ENCODE measurements at places on chromosomes 12 and 14.

DNA sequence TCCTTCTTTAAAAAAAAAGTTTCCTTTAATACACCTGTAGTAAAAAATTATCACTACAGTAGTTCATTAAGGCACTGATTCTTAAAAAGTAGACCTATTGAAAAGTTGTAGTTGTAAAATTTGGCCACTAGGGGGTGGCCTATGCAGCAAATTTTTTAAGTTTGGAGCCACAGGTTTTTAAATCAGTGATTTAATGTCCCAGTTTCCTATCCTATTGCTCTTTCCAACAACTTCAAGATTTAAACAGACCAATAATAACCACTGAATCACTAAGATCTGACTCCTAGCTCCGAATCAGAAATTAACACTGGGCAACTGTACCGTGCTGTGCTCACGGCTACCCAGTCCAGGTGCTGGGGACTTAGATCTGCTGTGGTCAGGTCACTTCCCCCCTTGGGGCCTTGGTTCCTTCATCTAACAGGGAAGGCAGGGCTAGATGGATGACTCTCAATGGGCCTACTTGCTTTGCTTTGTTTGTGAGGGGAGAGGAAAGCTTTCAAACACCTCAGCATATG lies 279.3 kb downstream of the MED13L start:
- DNase-seq = peak; percentile 49

DNA sequence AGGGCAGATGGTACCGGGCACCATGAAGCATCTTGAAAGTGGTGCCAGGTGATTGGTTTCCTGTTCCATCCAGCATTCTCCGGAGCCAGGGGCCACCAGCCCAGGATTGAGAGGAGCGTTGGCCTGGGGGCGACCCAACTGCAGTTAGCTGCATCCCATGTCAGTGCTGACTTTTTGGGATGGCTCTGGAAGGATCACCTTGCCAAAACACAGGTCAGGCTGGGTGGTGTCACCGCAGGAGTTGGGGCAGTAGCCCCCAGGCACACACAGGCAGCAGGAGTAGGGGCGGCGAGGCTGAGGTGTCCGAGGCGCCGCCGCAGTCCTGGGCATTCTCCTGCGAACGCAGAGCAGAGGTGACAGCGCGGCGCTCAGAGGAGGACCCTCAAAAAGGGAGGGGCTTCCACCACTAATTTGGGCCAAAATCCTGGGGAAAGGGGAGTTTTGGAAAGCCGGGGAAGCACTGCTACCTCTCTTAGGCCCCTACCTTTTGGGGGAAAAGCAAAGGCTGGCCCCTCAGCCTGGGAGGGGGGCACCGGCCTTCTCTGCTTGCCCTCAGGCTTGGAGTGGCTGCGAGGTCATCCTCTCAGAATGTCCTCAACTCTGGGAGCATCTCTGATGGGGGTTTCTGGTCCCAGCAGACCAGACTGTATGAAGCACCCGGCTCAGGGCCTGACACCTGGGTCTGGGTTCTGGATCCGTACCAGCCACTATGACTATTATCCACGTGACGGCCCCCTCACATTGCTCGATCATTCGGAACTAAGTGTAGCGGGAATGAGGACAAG lies 26.7 kb upstream of the LRTM2 start:
- no peak for DNase-seq

- DNase-seq = no peak
These were observed 4.9 kb upstream of the CMA1 start for GRCh38 chr14:24513009-24513408.

- DNase-seq = no peak
These were observed 25.4 kb upstream of the SMAGP start for GRCh38 chr12:51295651-51296050.

GRCh38 chr14:73773441-73774240 lies 59.5 kb upstream of the PNMA1 start:
- DNase-seq = no peak

- DNase-seq = no peak
These were observed 522.5 kb downstream of the RMST start for GRCh38 chr12:97984974-97985580.

DNA sequence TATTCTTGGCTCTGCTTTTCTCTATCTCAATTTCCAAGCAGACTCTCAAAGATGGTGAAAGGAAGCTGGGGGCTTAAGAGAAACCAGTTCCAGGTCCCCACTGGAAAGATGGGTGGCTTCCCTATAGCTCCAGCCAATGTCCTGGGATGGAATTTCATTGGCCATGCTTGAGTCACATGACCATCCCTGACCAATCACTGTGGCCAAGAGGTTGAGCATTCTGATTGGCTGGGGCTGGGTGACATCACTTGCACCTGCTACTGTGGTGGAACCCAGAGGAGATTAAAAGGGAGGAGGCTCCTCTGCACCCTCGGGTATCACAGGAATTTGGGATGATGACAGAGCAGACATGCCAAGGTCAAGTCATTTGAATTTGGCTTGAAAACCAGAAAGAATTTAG lies 436.5 kb downstream of the TMEM132D start:
- no peak for DNase-seq

DNA sequence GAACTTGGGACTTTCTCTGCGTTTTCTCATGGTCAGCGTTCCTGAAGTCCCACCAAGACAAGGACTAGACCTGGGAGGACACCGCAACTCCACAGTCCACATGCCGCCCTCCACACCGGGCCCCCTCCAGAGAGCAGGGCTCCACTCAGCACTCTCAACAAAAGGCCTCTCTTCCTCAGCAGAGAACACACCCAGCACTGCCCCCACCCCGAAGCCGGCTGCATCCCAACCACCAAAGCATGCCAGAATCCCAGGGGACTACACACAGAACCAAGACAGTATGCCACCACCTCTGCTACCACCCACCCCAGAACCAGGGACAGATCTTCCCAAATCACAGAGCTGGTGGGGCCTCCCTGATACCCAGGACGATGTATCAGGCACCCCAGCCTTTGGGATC lies 88.3 kb downstream of the BCL11B start:
- DNase-seq = no peak

GRCh38 chr12:3333583-3333982 lies 157.4 kb upstream of the PRMT8 start:
- no peak for DNase-seq

- DNase-seq = no peak
These were observed 1.4 kb upstream of the TRMT61A start for GRCh38 chr14:103527408-103528145.

- no peak for DNase-seq
These were observed 3.1 kb downstream of the C14orf180 start for GRCh38 chr14:104582662-104583061.

DNA sequence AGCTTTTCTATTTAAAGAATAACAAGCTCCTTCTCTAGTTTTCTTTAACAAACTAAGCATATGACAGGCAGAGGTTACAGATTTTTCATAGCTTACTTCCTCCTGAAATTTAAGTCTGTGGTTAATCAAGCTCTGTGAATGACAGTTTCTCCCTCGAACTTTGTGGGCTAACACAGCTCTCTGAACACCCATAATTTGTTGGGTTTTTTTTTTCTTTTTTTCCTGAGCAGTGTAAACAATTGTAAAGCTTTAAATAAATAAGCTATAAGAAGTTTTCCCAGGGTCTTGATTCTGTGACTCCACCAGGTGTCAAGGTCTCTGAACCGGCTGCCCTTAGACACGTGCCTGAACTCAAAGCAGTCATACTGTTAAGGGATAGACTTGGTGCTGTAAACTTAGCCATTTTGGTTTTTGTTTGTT lies 128.1 kb upstream of the AMIGO2 start:
- DNase-seq = no peak

DNA sequence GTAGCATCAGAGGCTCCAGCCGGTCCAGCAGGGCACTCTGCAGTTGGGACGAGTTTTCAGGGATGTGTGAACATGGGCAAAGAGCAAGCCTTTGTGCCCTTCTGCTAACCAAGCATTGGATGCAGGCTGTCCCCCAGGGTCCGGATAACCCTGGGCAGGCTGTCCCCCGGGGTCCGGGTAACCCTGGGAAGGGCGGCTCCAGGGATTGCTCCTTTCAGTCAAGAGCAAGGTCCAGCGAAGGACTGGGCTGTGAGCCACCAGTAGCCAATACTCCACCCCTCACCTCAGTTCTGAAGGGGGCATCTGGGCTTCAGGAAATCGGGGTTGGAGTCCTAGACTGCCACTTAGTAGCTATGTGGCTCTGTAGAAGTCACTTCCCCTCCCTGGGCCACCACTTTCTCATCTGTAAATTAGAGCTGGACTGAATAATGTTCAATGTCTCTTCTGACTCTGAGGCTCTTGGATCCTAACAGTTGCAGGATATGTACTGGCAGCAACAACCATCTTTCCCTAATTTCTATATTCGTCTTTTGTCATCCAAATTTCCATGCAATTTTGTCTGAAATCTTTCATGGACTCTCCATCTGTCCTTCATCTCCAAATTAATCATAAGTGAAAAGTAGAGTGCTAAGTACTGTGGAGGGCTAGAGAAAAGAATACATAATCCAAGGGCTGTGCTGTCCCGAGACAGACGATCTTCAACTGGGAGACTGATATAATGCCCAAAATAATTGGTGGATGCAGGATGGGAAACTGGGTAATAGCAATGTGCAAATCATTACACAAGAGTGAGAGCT lies 137.4 kb upstream of the NTF3 start:
- no peak for DNase-seq

GRCh38 chr14:46147024-46147423 lies 504.6 kb downstream of the RPL10L start:
- DNase-seq = no peak

DNA sequence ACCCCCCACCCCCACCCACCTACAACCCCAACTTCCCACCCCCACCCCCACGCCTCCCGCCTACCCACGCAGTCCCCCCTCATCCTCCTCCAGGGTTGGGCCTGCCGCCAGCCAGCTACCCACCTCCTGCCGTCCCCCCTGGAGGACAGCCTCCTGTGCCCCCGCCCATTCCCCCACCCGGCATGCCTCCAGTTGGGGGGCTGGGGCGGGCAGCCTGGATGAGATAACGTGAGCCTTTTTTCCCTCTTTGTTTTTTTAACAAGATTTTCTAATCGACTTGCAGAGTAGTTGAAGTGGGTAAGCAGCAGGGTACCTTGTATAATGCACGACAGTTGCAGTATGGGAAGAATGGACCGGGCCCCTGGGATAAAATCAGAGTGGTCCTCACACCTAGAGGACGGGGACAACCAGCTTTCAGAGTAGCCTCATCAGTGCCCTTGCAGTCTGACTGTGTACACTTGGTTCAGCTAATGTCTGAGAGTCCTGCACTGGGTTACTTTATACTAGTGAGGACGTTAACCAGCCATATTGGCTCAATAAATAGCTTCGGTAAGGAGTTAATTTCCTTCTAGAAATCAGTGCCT lies 29.4 kb downstream of the CCNK start:
- DNase-seq = no peak

DNA sequence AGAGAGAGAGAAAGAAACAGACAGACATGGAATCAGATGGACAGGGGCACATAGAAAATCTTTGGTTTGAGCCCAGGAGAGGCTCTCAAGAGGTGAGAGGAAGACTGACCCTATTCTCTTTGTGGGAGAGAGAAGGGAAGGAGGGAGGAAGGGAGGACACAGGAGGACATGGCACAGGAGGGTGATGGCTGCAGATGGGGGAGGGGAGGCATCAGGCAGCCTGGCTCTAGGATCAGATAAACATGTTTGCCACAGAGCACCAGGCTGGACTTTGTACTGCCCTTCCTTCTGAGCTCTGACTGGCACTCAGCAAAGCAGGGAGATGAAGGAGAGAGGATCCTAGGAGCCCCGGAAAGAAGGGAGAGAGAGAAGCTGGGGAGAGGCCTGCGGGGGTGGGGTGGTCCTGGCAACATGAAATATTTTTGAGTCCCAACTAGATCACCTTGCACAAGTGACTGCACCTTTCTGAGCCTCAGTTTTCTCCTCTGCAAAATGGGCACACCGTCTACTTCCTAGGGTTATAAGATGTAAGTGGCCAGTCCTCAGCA lies 6.1 kb downstream of the HNF1A start:
- DNase-seq = no peak

DNA sequence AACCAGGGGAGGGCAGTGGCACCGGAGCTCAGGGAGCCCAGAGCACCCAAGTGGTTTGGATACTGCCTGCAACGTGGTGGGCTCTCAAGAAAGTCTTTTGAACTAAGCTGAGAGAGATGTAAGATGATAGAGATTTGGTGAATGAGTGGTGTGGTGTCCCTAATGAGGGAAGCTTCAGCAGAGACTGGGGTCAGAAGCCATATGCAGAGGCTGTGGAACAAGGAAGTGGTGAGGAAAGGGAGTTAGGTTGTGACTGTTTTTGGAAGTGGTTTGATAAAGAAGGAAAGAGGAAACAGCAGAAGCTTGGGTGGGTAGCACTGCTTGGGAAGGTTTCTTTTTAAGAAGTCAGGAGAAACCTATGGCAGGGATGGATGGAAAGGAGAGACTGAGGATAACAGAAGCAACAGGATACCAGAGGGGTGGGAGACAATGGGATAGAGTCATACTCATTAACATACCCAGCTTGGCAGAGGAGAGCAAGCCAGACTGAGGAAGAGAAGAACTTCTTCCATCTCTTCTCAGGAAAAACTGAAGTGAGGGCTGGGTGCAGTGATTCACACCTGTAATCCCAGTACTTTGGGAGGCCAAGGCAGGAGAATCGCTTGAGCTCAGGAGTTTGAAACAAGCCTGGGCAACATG lies 24.1 kb downstream of the SLC4A8 start:
- DNase-seq = no peak

DNA sequence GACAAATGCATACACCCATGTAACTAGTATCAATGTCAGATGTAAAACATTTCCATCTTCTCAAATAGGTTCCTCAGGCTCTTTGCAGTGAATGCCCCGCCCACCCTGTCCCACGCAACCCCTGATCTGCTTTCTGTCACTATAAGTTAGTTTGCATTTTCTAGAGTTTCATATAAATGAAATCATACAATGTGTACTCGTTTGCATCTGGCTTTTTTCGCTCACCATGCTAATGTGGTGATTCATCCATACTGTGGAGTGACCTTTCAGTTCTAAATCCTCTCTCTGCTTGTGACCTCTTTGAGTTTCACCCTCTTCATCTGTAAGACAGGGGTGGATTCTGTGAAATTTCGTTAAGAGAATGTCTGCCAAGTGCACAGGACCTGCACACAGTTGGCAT lies 30.6 kb upstream of the MSI1 start:
- peak; percentile 26 for DNase-seq

- DNase-seq = no peak
These were observed 89.4 kb downstream of the SLC15A4 start for GRCh38 chr12:128734371-128734770.

- no peak for DNase-seq
These were observed 295.5 kb downstream of the RMST start for GRCh38 chr12:97758194-97758501.

DNA sequence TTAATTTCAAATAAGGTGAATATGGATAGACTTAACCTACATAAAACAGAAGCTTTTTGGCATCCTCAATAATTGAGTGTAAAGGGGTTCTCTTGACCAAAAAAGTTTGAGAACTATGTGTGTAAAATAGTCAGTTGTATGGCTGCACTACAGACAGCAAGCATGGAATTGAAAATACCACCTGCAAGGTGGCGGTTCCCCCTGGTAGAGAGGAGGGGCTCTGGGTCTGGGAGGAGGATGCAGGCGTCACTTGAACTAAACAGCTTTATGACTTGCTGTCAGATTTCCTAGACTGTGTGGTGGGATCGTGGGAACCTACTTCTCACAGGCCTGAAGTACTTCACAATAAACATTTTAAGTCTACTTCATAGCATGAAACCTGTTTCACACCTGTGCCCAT lies 6.3 kb downstream of the EVL start:
- DNase-seq = no peak

Data from fibroblast of gingiva (primary cell).